ENCODE measurements at places on chromosomes 13 and 19.
A peak's percentile ranks its signal among the peaks of the same experiment; 100 is the strongest.

- DNase-seq = no peak
Observed at GRCh38 chr13:49418206-49418605, 25.7 kb downstream of the CAB39L start.

- DNase-seq = no peak
Observed at GRCh38 chr13:70923863-70924752, 815.9 kb upstream of the KLHL1 start.

DNA sequence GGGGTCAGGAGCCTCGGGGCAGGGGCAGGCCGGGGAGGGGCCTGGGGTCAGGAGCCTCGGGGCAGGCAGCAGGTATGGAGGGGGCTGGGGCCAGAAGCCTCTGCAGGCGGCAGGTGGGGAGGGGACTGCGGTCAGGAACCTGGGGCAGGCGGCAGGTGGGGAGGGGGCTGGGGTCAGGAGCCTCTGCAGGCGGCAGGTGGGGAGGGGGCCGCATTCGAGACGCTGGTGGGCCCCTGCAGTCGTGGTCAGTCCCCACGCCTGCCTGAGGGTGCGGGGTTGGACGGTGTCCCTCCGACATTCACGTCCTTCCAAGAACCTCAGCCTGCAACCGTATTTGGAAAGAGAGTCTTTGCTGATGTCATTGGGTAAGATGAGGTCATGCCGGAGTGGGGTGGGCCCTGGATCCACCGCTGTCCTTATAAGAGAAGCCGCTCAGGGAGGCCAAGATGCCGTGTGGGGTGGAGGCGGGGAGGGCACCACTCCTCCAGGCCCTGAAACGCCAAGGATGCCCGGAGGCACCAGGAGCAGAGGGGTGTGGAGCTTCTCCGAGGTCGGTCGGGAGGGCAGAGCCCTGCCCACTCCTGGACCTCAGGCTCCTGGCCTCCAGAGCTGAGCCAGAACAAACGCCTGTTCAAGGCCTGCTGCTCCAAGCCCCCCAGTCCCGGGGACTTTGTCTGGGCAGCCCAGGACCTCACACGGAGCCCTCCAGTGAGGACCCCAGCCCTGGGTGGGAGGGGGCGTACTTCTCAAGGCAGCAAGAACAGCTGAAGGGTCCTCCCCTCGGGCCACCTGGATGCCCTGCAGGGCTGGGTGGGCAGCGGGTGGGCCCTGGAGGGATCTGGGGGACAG lies 30.1 kb downstream of the PIP5K1C start:
- peak; percentile 90 for DNase-seq

DNA sequence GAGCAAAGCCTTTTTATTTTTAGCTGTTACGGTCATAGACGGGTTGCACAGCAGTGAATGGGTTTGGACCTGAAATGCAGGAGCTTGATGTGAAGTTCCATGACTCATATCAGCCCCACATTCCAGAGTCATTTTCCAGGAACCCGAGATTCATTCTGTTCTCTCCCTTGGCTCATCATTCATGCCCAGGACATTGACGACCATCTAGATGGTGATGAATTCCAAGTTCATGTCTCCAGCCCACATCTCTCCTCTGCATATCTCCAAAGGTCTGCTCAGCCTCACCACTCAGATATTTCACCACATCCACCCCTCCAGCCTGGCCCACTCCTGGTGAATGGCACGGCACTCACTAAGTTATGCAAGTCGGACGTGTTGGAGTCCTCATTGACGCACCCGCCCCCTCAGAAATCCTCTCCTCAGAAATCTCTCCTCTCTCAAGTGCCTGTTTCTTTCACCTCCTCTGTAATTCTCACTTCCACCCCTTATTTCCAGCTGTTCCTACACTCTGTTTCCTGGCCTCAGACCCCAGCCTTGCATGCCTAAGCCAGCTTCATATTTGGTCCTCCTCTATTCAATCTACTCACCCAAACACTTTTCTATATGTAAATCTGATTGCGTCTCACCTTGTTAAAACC lies 83.1 kb downstream of the ALOX5AP start:
- peak; percentile 31 for DNase-seq

DNA sequence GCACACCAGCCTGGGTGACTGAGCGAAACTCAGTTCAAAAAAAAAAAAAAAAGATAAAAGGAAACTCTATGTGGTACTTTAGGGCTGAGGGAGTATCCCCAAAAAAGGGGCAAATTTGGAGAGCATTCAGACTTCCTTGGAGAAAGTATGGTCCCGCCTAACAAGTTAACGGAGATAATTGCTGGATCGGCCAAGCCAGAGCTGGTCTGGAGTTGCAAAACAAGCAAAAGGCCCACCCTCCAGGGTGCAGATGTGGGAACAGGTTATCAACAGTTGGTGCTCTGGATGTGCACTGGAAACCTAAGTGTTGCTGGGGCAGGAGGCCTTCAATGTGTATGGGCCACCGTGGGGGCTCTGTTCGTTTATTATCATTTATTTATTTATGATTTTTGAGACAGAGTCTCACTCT lies 2.8 kb downstream of the IQCN start:
- peak; percentile 53 for DNase-seq

- DNase-seq = no peak
Observed at GRCh38 chr19:39802958-39803357, 24.3 kb downstream of the LEUTX start.

DNA sequence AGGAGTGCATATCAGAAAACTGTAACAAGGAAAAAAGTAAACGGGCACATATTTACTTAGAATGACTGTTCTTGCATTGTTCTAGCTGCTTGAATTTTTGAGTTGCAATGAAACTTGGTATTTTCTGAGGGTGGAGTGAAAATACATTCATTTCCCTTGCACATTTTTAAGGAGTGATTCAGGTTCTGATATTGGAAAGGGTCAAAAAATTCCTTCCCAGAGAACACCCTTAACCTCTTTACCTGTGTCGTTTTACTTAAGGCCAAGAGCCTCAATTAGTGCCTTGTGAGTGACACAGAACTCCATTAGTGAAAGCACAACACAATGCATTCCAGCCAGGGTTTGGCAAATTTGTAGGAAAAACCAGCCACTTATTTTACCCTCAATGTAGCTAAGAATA lies 2.3 kb downstream of the ITGBL1 start:
- peak; percentile 19 for DNase-seq

DNA sequence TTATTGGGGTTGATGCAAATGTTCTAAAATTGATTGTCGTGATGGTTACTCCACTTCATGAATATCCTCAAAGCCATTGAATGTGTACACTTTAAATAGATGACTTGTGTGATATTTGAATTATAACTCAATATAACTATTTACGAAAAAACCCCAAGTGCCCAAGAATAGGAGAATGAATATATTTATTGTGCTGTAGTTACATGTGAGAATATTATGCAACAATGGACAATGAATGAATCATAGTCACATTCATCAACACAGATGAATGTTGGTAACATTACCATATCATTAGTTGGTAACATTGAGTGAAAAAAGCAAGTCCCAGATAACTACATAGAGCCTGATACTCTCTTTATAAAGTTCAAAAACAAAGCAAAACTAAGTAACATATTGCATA lies 127.8 kb upstream of the UBL3 start:
- no peak for DNase-seq

- no peak for DNase-seq
Observed at GRCh38 chr19:3281026-3281425, 56.6 kb downstream of the CELF5 start.

DNA sequence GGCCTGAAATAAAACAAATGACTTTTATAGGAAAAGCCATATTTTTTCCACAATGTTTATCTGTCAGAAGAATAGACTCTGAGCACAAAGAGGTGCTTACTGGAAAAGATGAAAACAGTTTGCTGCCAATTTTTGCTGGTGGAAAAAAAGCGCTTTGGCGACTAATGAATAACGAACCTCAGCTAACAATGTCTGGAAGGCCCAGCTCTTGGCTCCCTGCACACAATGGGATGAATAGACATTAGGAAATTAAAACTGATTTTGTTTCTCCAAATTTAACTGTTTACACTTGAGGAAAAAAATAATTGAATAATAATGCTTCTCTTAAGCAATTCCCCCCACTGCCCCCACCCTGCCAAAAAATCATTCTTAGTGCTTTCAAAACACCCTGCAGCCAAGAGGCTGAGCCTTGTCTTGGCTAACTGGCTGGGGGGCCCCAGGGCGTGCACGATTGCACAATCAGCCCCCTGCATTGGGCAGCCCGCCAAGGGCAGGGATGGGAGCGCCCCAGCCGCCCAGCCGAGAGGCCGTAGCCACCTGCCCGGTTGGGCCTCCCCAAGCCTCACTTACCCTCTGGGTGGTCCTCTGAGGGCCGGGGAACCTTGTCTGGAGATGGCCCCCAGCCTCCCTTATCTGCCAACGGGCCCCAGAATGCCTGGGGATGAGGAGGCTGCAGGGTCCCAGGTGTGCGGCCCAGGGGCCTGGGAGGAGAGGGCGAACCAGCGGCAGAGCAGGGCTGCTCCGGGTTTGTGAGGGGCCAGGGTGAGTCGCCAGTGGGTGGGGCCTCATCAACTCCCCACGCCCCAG lies 16.8 kb downstream of the CEBPG start:
- DNase-seq = peak; percentile 28

DNA sequence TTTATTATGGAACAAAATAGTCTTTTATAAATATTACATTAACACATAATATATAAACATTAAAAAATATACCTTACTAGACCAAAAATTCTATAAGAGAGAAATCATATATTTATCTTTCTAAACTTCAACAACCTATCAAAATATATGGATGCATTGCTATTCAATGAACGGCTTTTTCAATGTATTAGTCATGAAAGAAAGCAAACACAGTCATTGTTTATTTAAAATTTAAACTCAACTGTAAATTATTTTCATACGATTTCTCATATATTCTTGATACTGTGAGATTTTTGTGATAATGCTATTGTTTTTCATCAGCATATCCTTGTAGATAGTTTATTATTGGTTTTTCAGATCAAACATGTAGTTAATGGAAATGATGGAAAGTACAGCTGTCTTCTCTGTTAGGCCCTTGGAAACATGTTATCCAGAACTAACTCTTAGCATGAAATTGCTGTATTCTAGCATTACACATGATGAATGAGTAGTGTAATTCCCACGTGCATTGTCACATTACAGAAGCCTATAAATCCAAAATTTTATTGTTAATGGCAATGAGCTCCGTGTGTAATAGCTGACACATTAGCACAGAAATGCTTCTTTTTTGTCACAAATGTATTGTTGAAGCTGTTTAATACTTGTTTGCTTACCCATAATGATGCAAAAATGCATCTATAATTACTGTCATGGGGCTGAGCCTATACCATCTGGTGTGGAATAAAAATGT lies 1639.9 kb downstream of the SLITRK5 start:
- DNase-seq = no peak

- no peak for DNase-seq
Observed at GRCh38 chr13:98111168-98112098, 31.5 kb upstream of the FARP1 start.

DNA sequence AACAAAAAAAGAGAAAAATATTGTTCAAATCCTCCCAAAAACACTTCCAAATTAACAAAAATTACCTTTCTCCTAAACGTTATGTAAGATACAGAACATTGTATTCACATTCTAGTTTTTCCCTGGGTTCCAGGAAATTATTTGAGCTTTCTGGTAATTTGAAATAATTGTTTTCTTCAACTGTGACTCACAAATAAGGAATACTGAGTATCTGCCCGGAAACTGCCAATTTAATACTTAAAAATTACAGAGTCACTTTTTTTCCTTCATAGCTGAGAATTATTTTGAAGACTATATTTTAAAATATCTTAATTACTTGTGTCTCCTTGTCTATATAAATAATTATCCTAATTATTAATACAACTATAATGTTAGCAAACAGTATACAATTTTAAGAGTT lies 709.0 kb upstream of the ARGLU1 start:
- no peak for DNase-seq

DNA sequence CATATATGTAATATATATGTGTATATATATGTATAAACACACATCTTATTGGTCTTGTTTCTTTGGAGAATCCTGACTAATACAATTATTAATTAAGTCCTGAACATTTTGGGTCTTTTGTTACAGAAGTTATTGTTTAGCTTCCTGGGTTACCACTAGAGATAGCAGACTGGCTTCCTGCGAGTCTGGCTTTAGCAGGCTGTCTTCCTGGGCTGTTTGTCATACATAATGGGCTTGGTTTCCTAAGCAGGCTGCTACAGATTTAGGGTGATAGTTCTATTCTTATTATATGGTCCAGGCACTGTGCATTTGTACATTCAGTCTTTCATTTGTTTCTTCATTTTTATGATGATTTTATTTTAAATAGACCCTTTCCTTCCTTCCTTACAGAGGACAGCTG lies 312.0 kb upstream of the TMTC4 start:
- DNase-seq = no peak

GRCh38 chr19:48817585-48818124 lies 6.8 kb upstream of the BCAT2 start:
- DNase-seq = no peak

DNA sequence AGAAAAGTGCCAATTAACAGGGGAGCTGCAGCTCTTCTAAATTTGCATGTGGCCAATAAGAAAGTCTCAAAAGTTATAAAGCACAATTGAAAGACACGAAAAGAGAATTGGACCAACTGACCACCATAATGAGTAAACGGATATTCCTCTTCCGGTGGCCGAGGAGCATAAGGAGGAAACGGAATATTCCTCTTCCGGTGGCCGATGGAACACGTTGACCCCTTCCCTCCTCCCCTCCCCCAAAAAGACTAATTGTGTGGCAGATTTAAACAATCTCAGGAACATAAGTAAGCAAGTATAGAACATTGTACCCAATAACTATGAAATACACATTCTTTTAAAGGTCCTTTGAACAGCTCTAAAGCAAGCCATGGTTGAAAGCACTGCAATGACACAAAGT lies 41.2 kb upstream of the TUBGCP3 start:
- no peak for DNase-seq

DNA sequence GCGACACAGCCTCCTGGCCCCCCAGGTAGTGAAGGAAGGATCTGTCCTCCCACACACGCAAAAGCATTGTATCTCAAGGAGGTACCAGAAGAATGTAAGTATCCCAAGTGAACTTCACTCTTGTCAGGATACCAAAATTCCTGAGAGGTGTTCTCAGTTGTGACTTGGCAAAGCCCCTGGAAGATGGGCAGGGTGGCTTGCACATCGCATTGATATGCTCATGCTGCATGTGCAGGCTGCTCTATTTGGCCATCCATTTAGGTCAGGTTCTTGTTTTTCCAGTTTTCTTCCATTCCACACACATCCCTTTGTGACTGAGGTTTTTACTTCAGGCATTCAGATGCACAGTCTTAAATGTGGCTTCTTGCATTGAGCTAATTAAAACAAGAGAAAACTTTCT lies 382.8 kb downstream of the FOXO1 start:
- DNase-seq = peak; percentile 63

GRCh38 chr13:48160606-48161278 lies 65.8 kb upstream of the MED4 start:
- DNase-seq = peak; percentile 32

DNA sequence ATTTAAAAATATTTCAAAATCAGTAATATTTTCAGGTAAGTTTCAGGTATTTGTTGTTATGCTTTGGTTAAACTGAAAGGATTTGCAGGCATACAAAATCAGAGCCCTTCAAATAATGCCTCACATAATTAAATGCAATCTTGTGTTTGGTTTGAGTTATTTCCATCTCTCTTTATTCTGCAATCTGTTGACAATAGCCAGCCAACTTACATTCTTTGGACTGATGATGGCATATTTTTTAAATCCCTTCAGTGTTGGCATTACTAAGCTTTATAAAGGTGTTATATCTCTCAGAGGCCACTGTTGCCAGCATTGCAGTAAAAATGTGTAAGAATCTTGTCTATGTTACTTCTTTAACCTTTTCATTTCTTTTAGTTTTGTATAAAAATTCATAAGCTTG lies 257.2 kb upstream of the RFC3 start:
- no peak for DNase-seq

GRCh38 chr19:42207767-42208271 lies 9.7 kb downstream of the DEDD2 start:
- no peak for DNase-seq

- DNase-seq = peak; percentile 61
Observed at GRCh38 chr13:65595916-65596315, 1634.2 kb downstream of the PCDH9 start.

Measured in umbilical cord (tissue), 2 donors.